ENCODE measurements at places on chromosomes 3 and 15. TPM values are rescaled to one million over a fixed set of nuclear protein-coding genes. Genes with fewer than 3 reads are reported as not detected.

Gene CCR4
- total RNA-seq = not detected

Gene IL20RB
- 0.73 TPM for total RNA-seq

Gene UROC1
- not detected for total RNA-seq

Gene UTS2B
- not detected for total RNA-seq

Gene MAP6D1
- 12.4 TPM for total RNA-seq

Data from PC-3 (cell line).